Inflammatory macrophage treated with lipopolysaccharide for 4 hours (primary cell): ENCODE measurements at places on chromosomes 3 and 15.

DNA sequence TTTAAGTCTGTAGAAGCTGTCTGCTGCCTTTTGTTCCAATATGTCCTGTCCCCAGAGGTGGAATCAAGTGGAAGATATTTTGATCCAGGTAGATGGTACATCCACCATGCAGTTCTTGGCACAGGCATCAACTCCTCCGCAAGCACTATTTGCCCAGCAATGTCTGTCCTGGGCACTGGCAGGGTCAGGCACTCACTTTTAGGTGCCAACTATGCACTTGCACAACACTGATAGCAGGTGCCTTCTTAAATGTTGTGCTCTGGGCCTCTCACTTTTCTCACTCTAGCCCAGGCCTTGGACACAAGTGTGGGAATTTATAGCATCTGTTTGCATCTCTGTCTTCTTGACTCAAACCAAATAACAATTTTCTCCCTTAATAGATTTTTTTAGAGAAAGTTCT lies 140.5 kb upstream of the UBE2E2 start:
- DNase-seq, result no peak

- DNase-seq, result peak; percentile 78
These were observed 28.8 kb downstream of the EAF2 start for GRCh38 chr3:121863801-121864200.

DNA sequence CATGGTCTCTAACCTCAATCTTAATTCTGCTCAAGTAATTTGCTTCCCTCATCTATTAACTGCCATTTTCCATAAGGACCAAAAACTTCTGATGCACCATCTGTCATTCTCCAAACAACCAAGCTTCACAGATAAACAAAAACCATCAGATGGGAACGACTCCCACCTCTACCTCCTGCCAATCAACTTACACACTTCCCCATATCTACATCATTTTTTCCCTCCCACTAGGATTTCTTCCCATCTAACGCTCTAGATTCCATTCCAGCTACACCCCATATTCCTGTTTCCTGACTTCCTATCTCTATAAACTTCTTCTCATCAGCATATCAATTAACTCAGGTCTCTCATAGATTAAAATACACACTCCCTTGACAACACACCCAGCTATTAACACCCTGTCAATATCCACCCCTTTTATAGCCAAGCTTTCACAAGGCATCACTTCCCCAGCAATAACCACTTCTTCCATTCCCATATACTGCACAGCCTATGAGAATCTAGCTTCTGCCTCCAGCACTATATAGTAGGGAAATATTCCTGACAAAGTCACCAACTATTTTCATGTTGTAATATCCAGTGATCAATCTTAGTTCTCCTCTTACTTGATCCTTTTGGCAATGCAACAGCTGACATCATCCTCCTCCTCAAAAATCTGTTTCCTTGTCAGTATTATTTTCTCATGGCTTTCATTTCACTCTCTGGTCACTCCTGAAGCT lies 39.2 kb downstream of the SNX4 start:
- DNase-seq, result peak; percentile 82

DNA sequence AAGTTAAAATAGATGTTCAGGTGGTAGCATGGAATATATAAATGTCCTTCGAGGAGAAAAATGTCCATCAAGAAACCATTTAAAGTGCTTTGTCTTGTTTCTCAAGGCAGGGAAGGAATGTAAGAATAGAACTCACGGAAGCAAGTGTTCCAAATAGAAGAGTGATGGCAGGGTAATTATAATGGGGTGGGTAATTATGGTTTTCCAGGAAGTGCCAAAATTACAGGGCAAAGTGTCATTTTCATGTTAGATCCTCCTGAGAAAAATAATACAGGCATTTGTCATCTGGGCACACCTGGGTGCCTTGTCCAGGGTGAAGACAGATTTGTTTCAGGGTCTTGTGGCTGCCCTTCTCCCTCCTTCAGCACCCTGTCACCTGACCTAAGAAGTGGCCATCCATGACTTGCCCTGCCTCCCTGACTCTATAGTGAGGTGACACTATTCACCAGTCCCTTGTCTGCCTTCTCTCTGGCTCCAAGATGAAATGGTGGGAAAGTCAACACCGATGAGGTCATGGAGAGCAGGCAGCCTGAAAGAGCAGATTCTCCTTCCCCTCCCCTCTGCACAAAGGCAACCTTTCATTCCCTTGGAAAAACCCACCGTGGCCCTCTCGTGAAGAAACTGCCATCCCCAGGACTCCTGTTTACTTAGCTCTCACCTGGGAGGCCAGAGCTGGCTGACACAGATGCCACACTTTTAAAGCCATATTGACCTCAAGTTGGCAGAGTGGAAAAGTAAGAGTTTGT lies 45.1 kb upstream of the AMOTL2 start:
- no peak for DNase-seq

- DNase-seq, result no peak
These were observed 46.5 kb downstream of the CYFIP1 start for GRCh38 chr15:22933641-22934061.

GRCh38 chr15:35289024-35289617 lies 204.0 kb upstream of the NANOGP8 start:
- peak; percentile 19 for DNase-seq
